Activated CD8-positive, alpha-beta memory T cell treated with anti-CD3 and anti-CD28 coated beads, Interleukin-2, amount 10 ng/mL, durations not matched to agents 7 days and 5 days (primary cell): ENCODE measurements at places on chromosomes 3 and 15. TPM values are rescaled to one million over a fixed set of nuclear protein-coding genes. Genes with fewer than 3 reads are reported as not detected.

Gene TAGLN3
- total RNA-seq, result not detected

Gene MESP2
- total RNA-seq, result not detected

Gene FBLN2
- not detected for total RNA-seq

Gene OR5K3
- total RNA-seq, result not detected

Gene PAK6
- total RNA-seq, result 1.7 TPM

Gene ASB14
- total RNA-seq, result not detected

Gene ROPN1
- total RNA-seq, result not detected

Gene PLS1
- total RNA-seq, result 4.2 TPM

Gene ZCWPW2
- not detected for total RNA-seq

Gene SNX33
- total RNA-seq, result 3.5 TPM

Gene CLCN2
- 3.4 TPM for total RNA-seq

Gene AVEN
- 8.9 TPM for total RNA-seq

Gene DAZL
- total RNA-seq, result 0.07 TPM

GRCh38 chr3:24591191-24591590, 96.5 kb upstream of the THRB start:
- H3K4me1 ChIP-seq, result no peaks in the 10 kb centered on the region
- peaks cover 3% of the 10 kb centered on the region for H3K27me3 ChIP-seq
- H3K4me3 ChIP-seq, result no peak overlapping the region
- H3K27ac ChIP-seq, result no peak overlapping the region
- no peaks in the 10 kb centered on the region for H3K36me3 ChIP-seq

DNA sequence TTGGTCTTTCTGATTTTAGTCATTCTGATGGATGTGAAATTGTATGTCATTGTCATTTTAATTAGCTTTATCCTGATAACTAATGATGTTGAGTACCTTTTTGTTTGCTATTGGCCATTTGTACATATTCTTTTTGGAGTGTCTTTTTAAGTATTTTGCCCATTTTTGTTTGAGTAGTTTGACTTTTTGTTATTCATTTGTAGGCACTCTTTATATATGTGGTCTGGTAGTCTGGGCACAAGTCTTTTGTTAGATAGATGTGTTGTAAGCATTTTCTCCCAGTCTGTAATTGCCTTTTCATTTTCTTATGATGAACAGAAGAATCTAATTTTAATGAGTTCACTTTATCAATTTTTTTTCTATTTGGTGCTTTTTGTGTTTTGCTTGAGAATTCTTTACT, 14.6 kb downstream of the GPR160 start:
- no peaks in the 10 kb centered on the region for H3K27me3 ChIP-seq
- H3K36me3 ChIP-seq, result peaks cover 5% of the 10 kb centered on the region
- DNase-seq, result no peak
- no peak overlapping the region for H3K27ac ChIP-seq
- no peak overlapping the region for H3K4me3 ChIP-seq

DNA sequence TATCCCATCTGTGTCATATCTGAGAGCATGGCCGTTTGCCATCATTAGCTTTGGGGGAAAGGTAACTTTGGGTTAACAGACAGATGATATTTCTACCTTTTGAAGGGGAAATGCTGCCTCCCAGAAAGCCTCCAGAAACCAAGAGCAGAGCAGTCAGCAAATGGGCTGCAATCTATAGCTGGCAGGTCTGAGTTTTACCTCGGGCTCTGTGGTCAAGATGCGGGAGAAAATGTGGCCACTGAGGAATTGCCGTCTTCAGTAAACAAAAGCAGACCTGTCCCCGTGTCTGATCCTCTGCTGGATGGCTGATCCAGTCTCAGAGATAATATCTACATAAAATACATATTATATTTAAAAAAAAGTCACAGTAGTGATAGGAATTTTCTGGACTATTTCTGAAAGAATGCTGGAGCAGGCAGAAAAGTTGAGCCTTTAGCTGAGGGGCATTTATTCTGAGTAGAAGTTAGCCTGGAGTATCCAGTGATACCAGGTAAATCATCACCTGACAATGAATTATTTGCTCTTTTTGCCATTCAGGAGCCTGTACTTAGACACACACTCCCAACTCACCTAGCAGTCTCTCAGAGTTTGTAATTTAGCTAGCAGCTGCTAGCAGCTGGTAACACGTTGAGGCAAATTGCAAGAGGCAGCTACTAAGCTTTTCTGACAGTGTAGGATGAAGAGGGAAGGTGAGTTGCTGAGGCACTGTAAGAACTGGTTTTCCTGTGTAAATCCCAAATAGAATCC, 285.3 kb upstream of the RARB start:
- no peak overlapping the region for H3K4me3 ChIP-seq
- H3K4me1 ChIP-seq, result no peaks in the 10 kb centered on the region
- no peaks in the 10 kb centered on the region for H3K36me3 ChIP-seq
- no peak for DNase-seq

DNA sequence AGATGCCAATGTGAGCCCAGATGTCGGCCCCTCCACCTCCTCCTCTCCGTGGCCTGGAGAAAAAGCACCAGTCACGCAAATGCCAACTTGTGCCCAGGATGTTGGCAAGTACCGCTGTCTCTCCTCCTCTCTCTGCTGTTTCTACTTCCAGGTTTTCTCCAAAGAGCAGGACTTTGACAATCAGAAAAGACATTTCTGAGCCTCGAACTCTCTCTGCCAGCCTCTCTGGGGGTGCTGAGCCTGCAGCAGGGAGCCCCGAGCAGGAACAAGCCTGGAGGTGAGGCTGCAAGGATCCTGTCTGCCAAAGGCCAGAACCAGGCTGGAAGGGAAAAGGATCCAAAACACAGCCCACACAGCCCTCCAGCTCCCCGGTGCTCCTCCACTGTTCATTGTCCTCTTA, 89.7 kb downstream of the SEC22A start:
- H3K27ac ChIP-seq, result no peak overlapping the region
- H3K36me3 ChIP-seq, result no peaks in the 10 kb centered on the region
- no peaks in the 10 kb centered on the region for H3K4me1 ChIP-seq
- DNase-seq, result no peak
- no peak overlapping the region for H3K4me3 ChIP-seq

GRCh38 chr3:62193586-62194345, 179.6 kb downstream of the FEZF2 start:
- no peak overlapping the region for H3K27ac ChIP-seq
- no peaks in the 10 kb centered on the region for H3K27me3 ChIP-seq
- no peaks in the 10 kb centered on the region for H3K36me3 ChIP-seq
- H3K4me1 ChIP-seq, result no peaks in the 10 kb centered on the region
- H3K4me3 ChIP-seq, result no peak overlapping the region
- DNase-seq, result no peak

DNA sequence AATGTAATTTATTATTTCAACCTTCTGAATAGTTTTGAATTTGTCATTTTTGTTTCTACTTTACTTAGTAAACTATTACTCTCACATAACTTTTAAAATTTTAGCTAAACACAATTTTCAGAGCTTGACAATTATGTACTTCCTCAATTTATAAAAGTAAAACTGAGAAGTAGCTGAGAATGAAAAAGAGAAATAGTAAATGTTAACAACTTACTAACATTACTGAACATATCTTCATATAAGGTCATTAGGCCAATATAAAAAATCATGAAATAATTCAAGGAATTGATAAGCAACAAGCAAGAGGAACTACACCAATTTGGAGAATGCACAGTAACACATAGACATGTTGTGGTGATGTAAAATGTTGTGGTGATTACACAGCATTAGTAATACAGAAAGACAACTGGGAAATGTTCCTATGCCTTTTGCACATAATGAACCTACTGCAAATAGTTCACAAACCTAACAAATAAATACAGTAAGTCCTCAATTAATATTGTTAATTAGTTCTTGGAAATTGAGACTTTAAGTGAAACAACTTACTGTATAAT, 137.9 kb downstream of the CBLB start:
- no peak overlapping the region for H3K4me3 ChIP-seq
- peaks cover 11% of the 10 kb centered on the region for H3K4me1 ChIP-seq
- H3K36me3 ChIP-seq, result peaks cover 75% of the 10 kb centered on the region
- no peak for DNase-seq

DNA sequence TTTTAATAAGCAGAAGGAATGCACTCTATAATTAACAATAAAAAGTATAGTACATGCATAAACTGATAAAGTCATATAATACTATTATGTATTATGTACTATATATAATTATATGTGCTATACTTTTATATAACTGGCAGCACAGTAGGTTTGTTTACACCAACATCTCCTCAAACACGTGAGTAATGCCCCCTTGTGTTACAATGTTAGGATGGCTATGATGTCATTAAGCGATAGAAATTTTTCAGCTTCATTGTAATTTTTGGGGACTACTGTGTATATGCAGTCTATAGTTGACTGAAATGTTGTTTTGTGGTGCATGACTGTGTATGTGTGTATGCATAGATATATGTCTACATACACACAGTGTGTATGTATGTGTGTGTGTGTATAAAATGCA, 100.6 kb downstream of the SLMAP start:
- H3K4me3 ChIP-seq, result no peak overlapping the region
- no peaks in the 10 kb centered on the region for H3K4me1 ChIP-seq
- no peak for DNase-seq

- peaks cover 50% of the 10 kb centered on the region for H3K36me3 ChIP-seq
- peak; percentile 21 for DNase-seq
- H3K27ac ChIP-seq, result no peak overlapping the region
- no peaks in the 10 kb centered on the region for H3K4me1 ChIP-seq
- no peaks in the 10 kb centered on the region for H3K27me3 ChIP-seq
These were observed 25.4 kb downstream of the KIF7 start for GRCh38 chr15:89629829-89630228.

GRCh38 chr3:170836491-170836890, 33.5 kb downstream of the RPL22L1 start:
- DNase-seq, result no peak
- H3K36me3 ChIP-seq, result no peaks in the 10 kb centered on the region
- no peak overlapping the region for H3K27ac ChIP-seq
- peaks cover 68% of the 10 kb centered on the region for H3K27me3 ChIP-seq
- no peak overlapping the region for H3K4me3 ChIP-seq

- no peak overlapping the region for H3K27ac ChIP-seq
- H3K27me3 ChIP-seq, result no peaks in the 10 kb centered on the region
- no peak for DNase-seq
- H3K4me3 ChIP-seq, result no peak overlapping the region
These were observed 3.3 kb downstream of the ACAD9 start for GRCh38 chr3:128882719-128883118.

DNA sequence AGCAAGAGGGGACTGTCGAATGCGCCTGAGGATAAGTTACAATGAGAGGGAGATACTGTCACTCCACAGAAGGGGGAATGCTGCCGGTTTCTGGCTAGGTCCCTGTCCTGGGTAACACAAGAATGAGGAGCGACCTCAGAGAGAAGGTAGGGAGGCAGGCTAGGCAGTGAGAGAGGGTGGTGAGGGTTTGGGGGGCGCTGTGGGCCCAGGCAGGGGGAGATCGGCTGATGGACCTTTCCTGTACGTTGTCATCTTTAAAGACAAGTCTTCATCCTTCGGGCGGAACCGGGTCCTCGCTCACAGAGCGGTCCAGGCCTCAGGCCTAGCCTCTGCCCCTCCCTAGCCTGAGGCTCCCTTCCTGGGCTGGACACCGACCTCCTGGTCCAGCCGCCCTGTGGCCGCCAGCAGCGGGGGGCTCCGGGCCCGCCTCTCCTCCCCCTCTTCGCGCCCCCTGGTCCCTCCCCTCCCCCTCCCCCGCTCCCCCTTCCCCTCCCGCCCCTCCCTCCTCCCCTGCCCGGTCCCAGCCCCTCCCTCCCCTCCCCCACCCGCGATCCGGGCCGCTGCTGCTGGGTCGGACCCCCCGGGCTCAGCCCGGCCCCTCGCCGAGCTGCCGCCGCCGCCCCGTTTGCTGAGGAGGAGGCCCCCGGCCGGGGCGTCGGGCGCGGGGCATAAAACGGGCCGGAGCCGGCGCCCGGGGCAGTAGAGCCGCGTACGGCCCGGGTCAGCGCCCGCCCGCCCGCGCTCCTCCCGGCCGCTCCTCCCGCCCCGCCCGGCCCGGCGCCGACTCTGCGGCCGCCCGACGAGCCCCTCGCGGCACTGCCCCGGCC, at the start of gene CHRD:
CHRD (plus strand) TSS at position 697 of the 827 bp plus-strand sequence. CDS start 265 bp downstream, outside the sequence.
- H3K36me3 ChIP-seq, result no peaks in the 10 kb centered on the region
- H3K4me1 ChIP-seq, result peaks cover 4% of the 10 kb centered on the region
- H3K27me3 ChIP-seq, result peaks cover 70% of the 10 kb centered on the region
- no peak for DNase-seq

- H3K4me3 ChIP-seq, result no peak overlapping the region
- no peak overlapping the region for H3K27ac ChIP-seq
- DNase-seq, result no peak
- H3K27me3 ChIP-seq, result no peaks in the 10 kb centered on the region
- peaks cover 34% of the 10 kb centered on the region for H3K36me3 ChIP-seq
These were observed 53.0 kb upstream of the SEC22A start for GRCh38 chr3:123148772-123149171.

GRCh38 chr15:44729408-44730127, 6.8 kb upstream of the TRIM69 start:
- H3K4me3 ChIP-seq, result peak overlapping the region; percentile 94
- H3K27ac ChIP-seq, result peak overlapping the region; percentile 99
- peaks cover 65% of the 10 kb centered on the region for H3K4me1 ChIP-seq
- no peaks in the 10 kb centered on the region for H3K27me3 ChIP-seq

DNA sequence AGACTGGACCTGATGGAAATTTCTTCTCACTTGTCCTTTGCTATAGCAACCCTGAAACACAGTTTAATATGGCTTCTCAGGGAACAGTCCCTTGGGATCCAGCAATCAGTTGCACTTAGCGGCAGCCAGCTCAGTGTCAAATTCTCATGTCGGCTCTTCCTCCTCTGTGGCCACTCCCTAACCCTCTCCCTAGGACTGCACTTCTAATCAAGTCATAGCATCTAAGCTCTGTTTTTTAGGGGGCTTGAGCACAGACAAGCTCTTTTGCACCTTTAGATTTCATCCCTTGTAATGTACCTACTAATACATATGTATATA, 250.5 kb upstream of the TLE3 start:
- no peak for DNase-seq
- H3K27me3 ChIP-seq, result peaks cover 37% of the 10 kb centered on the region
- no peaks in the 10 kb centered on the region for H3K36me3 ChIP-seq
- no peaks in the 10 kb centered on the region for H3K4me1 ChIP-seq
- no peak overlapping the region for H3K4me3 ChIP-seq

DNA sequence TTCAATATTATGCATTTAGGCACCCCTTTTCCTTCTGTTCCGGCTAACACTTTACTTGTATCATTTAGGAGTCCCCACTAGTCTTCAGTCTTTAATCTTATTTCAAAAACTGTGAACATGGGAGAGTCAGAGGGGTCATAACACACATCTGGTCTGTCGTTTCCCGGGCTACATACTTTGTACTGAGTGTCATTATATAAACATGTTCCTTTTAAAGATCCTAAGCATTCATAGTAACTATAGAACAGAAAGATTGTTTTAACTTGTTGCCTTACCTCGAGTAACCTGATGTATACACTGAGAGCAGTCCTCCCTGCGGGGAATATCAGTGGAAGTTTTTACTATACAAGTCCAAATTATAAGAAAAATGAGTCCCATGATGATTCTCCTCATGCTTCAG, 78.2 kb upstream of the VEPH1 start:
- no peaks in the 10 kb centered on the region for H3K36me3 ChIP-seq
- H3K27me3 ChIP-seq, result peaks cover 5% of the 10 kb centered on the region
- H3K4me3 ChIP-seq, result no peak overlapping the region
- no peak for DNase-seq

DNA sequence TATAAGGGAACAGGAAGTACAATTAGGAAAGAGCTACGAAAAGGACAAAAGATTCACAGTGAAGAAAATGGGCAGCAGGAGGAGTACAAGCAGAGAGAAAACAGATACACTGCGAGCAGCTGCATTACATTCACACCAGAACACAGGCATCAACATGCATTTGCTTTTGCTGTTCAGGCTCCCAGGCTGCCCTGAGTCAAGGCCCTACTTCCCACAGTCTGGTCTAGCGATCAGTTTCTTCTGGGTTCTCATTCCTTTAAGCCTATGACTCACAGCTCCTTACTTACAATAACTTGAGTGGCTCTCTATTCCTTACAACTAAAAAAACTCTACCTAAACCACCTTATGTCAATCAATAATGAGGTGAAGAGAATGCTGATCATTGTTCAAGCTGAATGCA, 24.5 kb upstream of the ZNF445 start:
- no peak overlapping the region for H3K27ac ChIP-seq
- DNase-seq, result no peak
- peaks cover 77% of the 10 kb centered on the region for H3K36me3 ChIP-seq
- no peak overlapping the region for H3K4me3 ChIP-seq
